Sigmoid colon (tissue), 7 donors: ENCODE measurements at places on chromosomes 13 and 19. TPM values are rescaled to one million over a fixed set of nuclear protein-coding genes. Genes with fewer than 3 reads are reported as not detected.
A peak's percentile ranks its signal among the peaks of the same experiment; 100 is the strongest.

DNA sequence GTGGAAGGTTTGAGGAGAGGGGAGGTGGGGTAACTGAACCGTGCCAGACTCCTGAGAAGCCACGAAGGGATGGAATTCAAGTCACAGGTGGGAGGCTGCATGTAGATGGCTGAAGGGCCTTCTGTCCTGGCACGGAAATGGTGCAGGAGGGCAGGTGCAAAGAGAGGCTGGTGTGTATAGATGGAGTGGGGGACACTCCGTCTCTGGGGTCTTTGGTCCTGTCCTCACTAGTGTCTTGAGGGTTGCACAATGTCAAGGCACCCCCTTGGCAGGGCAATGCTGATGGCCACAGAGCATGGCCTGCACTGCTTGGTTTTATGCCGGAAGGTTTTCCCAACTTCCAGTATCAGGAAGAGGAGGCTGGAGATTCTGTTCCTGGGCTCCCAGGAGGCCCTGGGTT, 82.7 kb upstream of the SIAH3 start:
- no peak overlapping the region for H3K27ac ChIP-seq
- H3K4me3 ChIP-seq = no peak overlapping the region
- no peaks in the 10 kb centered on the region for H3K27me3 ChIP-seq
- no peak for DNase-seq
- H3K36me3 ChIP-seq = no peaks in the 10 kb centered on the region

DNA sequence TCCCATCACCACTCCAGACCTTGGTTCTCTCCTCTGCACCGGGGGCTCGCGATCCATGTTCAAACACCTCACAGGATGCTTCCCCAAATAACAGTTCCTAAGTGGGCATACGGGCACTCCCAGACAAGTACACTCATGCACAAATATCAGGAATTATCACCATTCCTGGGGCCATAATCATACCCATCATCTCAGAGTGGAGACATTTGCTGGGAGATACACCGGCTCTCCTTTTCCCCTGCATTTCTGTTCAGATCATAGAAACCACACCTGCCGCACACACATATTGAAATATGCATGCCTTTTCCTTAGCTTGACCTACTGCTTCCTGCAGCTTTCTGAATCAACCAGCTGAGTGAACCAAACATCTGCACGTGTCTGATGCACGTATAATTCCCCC, 33.9 kb upstream of the MBNL2 start:
- no peak overlapping the region for H3K4me3 ChIP-seq
- no peaks in the 10 kb centered on the region for H3K27me3 ChIP-seq
- no peaks in the 10 kb centered on the region for H3K36me3 ChIP-seq
- H3K27ac ChIP-seq = no peak overlapping the region

GRCh38 chr19:27780367-27781075, 1432.4 kb downstream of the UQCRFS1 start:
- no peaks in the 10 kb centered on the region for H3K4me1 ChIP-seq
- H3K27me3 ChIP-seq = no peaks in the 10 kb centered on the region
- H3K36me3 ChIP-seq = no peaks in the 10 kb centered on the region
- H3K27ac ChIP-seq = no peak overlapping the region

DNA sequence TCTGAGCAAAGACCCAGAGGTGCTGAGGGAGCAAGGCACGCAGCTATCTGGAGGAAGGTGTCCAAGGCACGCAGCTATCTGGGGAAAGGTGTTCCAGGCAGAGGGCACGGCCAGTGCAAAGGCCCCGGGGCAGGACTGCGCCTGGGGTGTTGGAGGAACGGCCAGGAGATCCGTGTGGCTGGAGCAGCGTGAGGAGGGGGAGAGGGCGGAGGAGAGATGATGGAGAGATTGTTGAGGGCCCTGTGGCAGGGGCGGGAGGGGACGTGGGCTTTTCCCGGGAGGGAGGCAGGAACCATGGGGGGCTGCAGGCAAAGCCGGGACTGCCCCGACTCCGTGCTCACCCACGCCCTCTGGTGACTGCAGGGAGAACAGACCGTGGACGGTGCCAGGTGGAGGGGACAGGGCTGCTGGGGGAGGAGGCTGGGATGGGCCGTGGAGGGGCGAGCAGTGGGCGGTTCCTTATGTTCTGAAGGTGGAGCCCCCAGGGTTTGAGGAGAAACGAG, 13.3 kb upstream of the MISP start:
- no peaks in the 10 kb centered on the region for H3K36me3 ChIP-seq
- DNase-seq = peak; percentile 71
- H3K27ac ChIP-seq = no peak overlapping the region
- H3K4me1 ChIP-seq = no peaks in the 10 kb centered on the region
- H3K4me3 ChIP-seq = no peak overlapping the region
- H3K27me3 ChIP-seq = no peaks in the 10 kb centered on the region

- H3K36me3 ChIP-seq = no peaks in the 10 kb centered on the region
- peak overlapping the region; percentile 79 for H3K27ac ChIP-seq
- H3K4me1 ChIP-seq = peaks cover 13% of the 10 kb centered on the region
- DNase-seq = peak; percentile 84
- H3K4me3 ChIP-seq = peak overlapping the region; percentile 52
- no peaks in the 10 kb centered on the region for H3K27me3 ChIP-seq
These were observed 5.3 kb upstream of the PROZ start for GRCh38 chr13:113152984-113153809.

The NLRP4 gene
- total RNA-seq = not detected

The SOX1 gene
- total RNA-seq = not detected

DNA sequence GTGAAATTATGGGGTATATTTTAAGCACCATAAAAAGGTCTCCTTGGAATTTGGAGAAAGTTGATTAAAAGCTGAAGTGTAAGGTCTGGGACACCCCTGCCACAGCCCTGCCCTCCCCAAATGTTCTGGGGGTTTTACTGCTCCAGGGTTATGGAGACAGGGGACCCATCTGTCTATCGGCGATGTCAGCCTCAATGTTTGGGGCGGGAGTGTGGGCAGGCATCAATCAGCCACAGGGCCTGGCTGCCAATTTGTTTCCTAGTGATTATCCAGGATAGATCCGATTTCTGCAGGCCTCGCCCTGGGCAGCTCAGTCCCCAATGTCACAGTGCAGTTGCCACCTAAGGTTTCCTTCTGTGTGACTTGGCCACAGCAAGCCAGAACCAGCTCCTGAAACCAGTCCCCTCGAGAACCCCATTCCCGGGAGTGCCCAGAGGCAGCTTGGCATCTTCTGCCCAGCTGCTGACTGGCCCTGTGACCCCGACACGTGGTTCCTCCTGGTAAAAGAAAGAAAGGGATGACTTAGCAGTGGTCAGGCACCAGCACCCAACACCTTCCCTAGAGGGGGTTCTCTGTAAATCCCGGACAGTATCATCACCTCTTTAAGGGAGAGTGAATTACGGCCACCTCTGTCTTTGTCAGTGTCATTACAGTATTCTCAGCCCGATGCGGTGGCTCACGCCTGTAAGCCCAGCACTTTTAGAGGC, 41.6 kb downstream of the MYO9B start:
- H3K27me3 ChIP-seq = no peaks in the 10 kb centered on the region
- H3K4me1 ChIP-seq = peaks cover 25% of the 10 kb centered on the region
- H3K4me3 ChIP-seq = no peak overlapping the region
- peaks cover 6% of the 10 kb centered on the region for H3K36me3 ChIP-seq

DNA sequence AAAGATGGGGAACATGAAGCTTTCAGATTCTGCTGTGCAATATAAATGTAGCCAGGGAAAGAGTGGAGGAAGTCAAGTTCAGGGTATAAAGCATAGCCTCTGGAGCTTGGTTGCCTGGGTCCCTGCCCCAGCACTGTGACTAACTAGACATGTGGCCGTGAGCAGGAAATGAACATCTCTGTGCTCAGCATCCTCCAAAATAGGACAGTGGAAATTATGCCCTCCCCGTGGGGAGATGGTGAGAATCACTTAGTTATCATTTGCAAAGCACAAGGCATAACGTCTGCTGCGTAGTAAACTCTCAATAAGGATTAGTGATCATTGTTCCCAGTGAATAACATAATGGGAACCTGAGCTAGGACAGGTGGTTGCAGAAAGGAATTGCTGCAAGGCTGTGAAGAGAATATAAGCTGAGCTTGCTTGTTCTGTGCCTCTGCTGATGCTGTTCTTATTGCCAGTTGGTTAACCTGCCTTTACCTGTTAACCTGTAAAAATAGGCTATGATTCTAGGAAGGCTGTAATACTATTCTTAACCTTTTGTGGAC, 441.0 kb downstream of the COG6 start:
- no peak overlapping the region for H3K27ac ChIP-seq
- no peaks in the 10 kb centered on the region for H3K27me3 ChIP-seq
- no peaks in the 10 kb centered on the region for H3K36me3 ChIP-seq
- no peaks in the 10 kb centered on the region for H3K4me1 ChIP-seq
- no peak for DNase-seq
- no peak overlapping the region for H3K4me3 ChIP-seq

DNA sequence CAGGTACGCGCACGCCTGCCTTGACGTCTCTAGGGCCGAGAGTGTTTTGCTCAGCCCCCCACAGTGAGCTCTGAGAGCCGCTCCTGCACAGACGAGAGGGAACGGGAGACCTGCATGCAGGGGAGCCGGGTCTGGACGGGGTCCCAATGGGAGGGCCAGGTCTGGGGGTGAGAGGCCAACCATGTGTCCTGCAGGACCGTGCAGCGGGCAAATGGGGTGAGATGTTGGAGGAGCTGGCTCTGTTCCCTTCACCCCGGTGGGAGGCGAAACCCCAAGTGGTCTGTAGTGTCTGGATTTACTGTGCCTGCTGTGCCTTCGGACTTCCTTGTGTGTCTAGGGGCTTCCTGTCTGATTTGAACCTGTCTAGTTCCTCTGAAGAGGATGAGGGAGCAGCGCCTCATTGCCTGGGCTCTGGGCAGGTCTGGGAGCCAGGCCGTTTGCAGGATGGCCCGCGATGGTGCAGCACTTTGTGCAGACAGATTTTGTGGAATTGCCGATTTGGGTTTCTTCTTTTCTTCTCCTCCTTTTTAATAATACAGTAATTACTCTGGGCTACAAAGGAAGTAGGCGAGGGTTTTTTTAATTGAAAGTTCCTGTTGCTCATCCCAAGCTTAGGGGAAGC, 2.1 kb downstream of the CSNK1G2 start:
- H3K4me3 ChIP-seq = peak overlapping the region; percentile 83
- H3K4me1 ChIP-seq = peaks cover 43% of the 10 kb centered on the region
- H3K27ac ChIP-seq = peak overlapping the region; percentile 99
- no peaks in the 10 kb centered on the region for H3K27me3 ChIP-seq
- DNase-seq = no peak

DNA sequence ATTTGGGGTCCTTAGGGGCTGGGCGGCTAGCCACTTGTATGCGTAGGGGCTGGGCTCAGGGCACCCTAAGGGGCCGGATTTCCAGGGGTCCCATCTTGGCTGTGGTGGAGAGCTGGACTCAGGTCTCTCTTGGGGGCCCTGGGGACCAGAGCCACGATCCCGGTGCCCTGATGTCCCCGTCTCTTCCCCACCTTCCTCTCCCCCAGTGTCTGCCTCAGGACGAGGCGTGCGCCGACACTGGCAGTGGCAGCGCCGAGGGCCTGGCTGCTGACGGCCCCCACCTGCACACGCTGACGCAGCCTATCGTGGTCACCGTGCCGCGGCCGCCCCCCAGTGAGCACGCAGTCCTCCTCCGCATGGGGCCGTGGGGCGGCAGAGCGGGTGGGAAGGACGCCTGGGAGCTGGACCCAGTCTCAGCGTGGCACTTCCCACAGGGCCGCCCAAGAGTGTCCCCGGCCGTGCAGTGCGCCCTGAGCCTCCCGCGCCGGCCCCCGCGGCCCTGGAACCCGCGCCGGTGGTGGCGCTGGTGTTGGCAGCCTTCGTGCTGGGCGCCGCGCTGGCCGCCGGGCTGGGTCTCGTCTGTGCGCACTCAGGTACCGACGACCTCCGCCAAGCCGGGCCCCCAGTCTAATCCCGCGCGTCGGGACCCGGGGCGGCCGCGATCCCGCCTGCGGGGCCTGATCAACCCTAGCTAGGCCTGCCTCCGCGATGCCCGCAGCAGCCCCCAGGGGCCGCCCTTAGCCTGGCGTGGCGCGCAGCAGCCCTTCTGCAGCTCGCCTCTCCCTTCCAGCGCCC, 2.7 kb upstream of the SNAPC2 start:
- H3K36me3 ChIP-seq = peaks cover 19% of the 10 kb centered on the region
- H3K27ac ChIP-seq = peak overlapping the region; percentile 81

DNA sequence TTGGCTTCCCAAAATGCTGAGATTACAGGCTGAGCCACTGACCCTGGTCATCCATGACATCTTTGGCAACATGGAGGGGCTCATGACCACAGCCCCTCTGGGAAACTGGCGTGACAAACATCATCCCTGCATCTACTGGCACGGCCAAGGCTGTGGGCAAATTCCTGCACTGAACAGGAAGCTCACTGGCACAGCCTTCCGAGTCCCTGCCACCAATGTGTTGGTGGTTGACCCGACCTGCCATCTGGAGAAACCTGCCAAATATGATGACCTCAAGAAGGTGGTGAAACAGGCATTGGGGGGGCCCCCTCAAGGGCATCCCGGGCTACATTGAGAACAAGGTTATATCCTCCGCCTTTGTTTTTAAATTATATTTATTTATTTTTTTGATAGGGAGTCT, 8.9 kb upstream of the ACP5 start:
- no peak overlapping the region for H3K4me3 ChIP-seq
- no peaks in the 10 kb centered on the region for H3K36me3 ChIP-seq
- no peaks in the 10 kb centered on the region for H3K27me3 ChIP-seq
- no peak overlapping the region for H3K27ac ChIP-seq
- DNase-seq = no peak
- H3K4me1 ChIP-seq = no peaks in the 10 kb centered on the region

DNA sequence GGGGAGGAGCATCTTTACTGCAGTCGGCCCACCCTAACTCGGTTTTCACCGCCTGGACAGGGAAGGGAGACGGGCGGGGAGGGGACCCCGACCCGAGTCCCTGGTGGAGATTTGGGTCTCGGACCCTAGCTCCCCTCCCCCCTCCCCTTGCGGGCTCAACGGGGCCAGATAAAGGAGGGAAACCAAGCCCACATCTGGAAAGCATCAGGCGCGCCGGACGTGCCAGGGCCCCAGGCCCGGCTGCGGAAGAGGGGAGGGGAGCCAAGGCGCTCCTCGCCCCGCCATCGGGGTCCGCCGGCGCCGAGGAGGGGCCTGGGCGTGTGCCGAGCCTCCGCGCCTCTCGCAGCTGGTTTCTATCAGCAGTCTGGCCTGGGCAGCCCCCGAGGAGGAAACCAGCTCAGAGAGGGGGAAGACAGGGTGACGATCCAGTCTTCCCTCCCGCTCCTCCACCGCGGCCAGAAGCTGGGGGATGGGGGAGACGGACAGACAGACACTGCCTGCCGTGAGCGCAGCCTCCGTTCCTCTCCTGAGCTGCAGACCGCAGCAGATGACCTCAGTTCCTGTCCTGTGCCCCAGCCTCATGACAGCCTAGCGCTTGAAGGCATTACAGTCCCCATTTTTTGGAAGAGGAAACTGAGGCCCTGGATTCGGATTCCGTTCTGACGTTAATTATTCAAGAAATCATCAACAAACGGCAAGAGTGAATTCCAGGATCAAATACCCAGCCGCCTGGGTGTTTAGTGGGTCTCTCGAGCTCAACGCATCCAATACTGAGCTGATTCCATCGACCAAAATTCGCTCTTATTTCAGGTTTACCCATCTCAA, 3.6 kb upstream of the GNG8 start:
- H3K4me3 ChIP-seq = peak overlapping the region; percentile 60
- H3K27me3 ChIP-seq = no peaks in the 10 kb centered on the region
- DNase-seq = peak; percentile 92
- peak overlapping the region; percentile 92 for H3K27ac ChIP-seq
- H3K4me1 ChIP-seq = peaks cover 30% of the 10 kb centered on the region

GRCh38 chr13:80022146-80022545, 318.8 kb downstream of the SPRY2 start:
- H3K27ac ChIP-seq = no peak overlapping the region
- no peaks in the 10 kb centered on the region for H3K4me1 ChIP-seq
- no peaks in the 10 kb centered on the region for H3K27me3 ChIP-seq
- DNase-seq = no peak
- H3K4me3 ChIP-seq = no peak overlapping the region

The NBEA gene
- 38.0 TPM for total RNA-seq

- peak overlapping the region; percentile 54 for H3K27ac ChIP-seq
- no peak overlapping the region for H3K4me3 ChIP-seq
- H3K4me1 ChIP-seq = peaks cover 9% of the 10 kb centered on the region
- no peak for DNase-seq
- H3K36me3 ChIP-seq = no peaks in the 10 kb centered on the region
- no peaks in the 10 kb centered on the region for H3K27me3 ChIP-seq
These were observed 14.2 kb upstream of the PNMA8C start for GRCh38 chr19:46442808-46443450.
